ENCODE measurements at places on chromosomes 2 and 18.

- DNase-seq: no peak
These were observed 2.7 kb downstream of the LIMS2 start for GRCh38 chr2:127672341-127673224.

GRCh38 chr2:42951263-42951938 is 159.0 kb upstream of the HAAO start:
- DNase-seq: no peak

DNA sequence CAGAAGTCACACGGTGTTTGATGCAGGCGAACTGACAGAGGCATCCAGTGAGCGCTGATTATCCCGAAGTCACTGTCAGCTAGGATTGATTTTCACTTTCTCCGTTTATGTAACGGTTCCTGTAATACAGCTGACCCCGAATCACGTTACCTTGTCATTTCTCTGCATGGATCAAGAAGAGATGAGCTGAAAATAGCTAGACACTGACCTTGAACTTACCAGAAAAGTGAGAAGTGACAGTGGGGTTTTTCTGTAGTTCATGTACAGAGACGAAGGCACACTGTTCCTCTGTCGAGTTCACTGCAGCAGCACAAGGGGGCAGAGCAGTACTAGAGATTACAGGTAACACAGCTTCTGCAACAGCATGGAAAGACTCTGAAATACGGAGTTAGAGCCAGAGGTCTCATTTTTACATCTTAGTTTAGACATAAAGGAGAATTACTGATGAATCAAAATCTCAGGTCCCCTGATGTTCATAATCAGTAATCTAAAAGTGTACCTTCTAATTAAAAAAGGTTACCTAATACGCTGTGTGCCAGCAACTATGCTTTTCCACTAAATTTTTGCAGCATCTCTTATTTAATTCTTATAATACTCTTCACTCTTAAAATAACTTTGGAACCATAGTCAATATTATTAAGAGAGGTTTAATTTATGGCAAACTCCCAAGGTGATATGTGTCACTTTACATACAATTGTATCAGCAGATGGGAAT is 33.1 kb downstream of the ARHGAP15 start:
- DNase-seq: peak; percentile 40

DNA sequence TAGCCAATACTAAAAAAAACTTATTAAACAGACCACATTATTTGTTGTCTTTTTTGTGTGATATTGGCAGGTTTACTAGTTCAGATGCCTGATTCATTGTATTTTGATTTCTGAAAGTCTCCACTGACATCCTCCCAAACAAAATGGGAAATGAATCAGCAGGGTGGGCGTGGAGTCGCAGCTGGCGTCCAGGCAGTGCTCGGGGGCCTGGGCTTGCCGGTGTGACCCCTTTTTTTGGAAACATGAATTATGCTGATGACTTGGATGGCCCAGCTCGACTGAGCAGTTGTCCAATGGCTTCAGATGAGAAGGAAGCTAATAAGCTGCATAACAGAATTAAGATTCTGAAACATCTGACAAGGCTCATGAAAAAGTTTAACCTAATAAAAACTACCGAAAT is 1.7 kb upstream of the KCNG2 start:
- DNase-seq: no peak

DNA sequence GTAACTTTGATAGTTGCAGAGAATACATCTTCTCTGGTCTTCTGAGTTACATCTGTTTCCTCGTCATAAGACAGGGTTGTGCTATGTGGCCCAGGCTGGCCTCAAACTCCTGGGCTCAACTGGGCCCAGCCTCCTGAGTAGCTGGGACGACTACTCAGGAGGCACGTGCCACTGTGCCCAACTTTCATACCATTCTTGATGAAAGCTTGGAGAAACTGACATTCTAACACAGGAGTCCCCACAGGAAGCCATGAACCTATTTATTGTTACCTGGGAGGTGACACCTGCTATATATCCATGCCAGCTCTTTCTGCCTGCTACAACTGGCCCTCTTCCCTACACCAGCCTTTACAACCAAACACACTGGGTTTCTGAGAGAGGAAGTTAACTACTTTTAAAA is 19.1 kb downstream of the EIF2AK3 start:
- DNase-seq: no peak

- no peak for DNase-seq
These were observed 4.2 kb upstream of the EN1 start for GRCh38 chr2:118851650-118852049.

- no peak for DNase-seq
These were observed 180.9 kb downstream of the ZEB2 start for GRCh38 chr2:144339048-144339447.

GRCh38 chr18:58861861-58862301 is 2.8 kb upstream of the ZNF532 start:
- DNase-seq: no peak

GRCh38 chr2:165933211-165933910 is 20.2 kb downstream of the TTC21B start:
- no peak for DNase-seq

- DNase-seq: no peak
These were observed 30.1 kb downstream of the IMPA2 start for GRCh38 chr18:12011199-12011956.

DNA sequence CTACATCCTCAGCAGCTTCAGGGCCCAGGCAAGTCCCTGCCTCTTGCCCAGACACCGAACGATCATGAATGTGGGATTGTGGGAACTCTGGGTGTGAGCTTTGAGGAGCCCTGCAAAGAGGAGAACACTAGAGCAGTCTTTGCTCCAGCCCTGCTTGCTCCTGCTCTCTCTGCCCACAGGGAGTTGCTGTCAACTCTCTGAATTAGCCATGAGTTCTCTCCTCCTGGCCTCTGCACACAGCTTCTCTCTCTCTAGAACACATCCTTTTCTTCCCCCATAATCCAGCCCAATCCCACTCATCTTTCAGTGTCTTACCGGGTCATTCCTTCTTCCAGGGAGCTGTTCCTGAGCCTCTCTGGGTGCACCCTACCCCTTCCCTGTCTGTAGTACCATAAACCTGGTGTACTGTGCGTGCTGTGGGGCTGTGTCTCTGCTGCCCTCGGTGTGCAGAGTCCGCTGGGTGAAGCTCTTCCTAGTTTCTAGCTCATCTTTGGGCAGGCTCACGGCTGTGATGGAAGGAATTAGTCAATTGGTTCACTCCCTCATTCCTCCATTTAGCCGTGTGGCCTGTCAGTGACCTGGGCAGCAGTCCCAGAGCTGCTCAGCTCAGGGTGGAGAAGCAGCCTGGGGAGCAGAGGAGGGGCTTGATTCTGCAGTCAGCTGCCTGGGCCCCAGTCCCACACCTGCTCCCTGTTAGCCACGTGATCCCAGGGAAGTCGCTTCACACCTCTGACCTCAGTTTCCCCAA is 132.9 kb upstream of the HDAC4 start:
- DNase-seq: no peak

DNA sequence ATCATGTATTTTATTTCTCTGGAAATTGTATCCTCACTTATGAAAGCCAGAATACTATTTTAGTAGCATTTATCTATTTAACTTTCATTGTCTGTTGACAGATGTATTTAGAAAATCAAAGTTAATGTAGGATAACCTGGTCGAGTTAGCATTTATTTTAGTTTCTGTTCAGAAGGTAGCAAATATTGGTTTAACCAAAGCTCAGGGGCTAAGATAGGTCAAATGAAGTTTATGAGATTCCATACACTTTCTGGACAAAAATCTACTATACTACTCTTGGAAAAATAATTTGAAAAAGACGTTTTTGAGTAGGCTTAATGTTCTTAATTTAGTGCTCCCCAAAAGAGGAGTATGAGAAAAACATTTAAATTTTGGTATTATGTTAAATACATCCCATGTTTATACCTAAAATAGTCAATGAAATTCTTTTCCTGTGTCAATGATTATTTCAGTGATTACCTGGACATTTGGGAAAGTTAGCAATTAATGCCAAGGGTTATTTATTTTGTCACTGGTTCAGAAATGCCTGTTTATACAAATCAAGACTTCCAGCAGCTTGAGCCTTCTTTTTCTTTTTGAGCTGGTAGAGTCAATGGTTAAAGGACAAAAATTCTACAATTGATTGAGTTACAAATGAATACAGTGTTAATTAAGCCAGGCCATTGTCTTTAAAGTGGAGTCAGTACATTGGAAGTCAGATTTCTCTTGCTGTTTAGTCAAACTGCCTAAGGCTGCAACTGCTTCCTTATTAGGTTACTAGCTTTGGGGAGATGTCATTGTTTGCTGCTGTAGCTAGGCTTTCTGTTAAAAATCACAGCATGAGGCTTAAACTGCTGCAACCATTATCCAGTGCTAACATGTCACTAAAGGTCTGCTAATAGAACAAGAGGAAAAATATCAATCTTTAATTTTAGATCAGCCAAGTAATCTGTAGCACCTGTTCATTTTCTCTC is 182.3 kb downstream of the CAMKMT start:
- DNase-seq: no peak

DNA sequence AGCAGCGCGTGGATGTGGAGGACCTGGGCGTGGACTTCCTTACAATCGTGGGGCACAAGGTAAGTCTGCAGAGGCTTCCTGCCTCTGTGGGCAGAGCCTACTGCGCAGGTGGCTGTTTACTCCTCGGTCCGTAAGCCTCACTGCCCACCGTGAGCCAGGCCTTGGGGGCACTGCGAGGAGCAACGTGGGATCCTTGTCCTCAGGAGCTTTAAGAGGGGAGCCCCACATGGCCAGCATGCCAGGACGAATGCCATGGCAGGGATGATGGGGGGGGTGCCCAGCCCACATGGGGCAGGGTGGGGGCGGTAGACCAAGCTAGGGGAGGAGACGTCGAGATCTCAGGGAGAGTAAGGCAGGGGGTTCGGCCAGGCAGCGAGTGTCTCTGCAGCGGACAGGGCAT is 18.0 kb upstream of the ESPNL start:
- no peak for DNase-seq

GRCh38 chr2:196839574-196839973 is 30.4 kb upstream of the C2orf66 start:
- DNase-seq: no peak

GRCh38 chr2:31523871-31524492 is 56.8 kb downstream of the SRD5A2 start:
- DNase-seq: peak; percentile 73

- no peak for DNase-seq
These were observed 74.8 kb downstream of the IL1R2 start for GRCh38 chr2:102066554-102066953.

DNA sequence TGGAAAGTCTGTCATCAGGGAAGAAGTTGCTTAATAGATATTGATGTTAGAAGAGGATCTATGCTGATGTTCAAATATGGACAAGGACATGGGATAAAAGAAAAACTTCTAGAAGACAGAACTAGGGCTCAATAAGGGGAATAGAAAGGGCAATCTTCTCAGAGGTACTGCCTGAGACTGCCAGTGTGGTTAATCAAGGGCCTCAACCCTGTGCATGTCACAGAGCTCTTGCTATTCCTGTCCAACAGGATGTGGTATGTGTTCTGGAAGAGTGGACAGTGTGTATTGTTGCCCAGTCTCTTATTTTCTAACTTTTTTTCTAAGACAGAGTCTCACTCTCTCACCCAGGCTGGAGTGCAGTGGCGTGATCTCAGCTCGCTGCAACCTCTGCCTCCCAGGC is 27.8 kb upstream of the RNF125 start:
- DNase-seq: no peak

DNA sequence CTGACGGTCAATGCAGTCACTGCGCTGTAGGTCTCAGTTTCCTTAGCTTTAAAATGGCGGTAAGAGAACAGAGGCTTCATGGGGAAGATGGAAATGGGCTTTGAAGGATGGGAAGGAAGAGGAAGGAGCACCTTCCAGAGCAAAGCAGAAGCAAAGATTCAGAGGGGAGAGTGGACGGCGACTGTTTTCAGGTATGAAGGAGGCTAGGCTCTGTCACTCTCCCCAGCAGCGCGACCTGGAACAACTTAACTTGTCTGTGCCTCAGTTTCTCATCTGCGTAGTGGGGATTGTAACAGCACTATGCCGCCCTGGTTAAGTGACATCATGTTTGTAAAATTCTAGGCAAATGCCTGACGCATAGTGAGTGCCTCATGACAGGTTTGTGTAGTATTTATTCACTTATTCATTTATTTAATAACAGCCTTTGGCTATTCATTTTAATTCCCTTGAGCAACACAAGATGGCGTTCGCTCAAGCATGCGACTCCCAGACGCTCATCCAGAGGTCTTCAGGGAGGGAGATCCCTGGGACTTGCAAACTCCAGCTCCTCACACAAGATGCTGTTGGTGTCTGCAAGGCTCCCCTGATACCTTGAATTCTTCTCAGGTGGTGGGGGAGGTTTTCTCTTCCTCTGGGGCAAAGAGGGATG is 336.3 kb downstream of the DYSF start:
- no peak for DNase-seq

GRCh38 chr2:42249887-42250286 is 80.7 kb downstream of the EML4 start:
- DNase-seq: no peak

- peak; percentile 52 for DNase-seq
These were observed 50.0 kb downstream of the CPO start for GRCh38 chr2:206989311-206989710.
